Choroid plexus epithelial cell (primary cell): ENCODE measurements at places on chromosomes 1 and 21.

GRCh38 chr1:91835087-91835521 lies 50.8 kb downstream of the TGFBR3 start:
- no peak for DNase-seq

DNA sequence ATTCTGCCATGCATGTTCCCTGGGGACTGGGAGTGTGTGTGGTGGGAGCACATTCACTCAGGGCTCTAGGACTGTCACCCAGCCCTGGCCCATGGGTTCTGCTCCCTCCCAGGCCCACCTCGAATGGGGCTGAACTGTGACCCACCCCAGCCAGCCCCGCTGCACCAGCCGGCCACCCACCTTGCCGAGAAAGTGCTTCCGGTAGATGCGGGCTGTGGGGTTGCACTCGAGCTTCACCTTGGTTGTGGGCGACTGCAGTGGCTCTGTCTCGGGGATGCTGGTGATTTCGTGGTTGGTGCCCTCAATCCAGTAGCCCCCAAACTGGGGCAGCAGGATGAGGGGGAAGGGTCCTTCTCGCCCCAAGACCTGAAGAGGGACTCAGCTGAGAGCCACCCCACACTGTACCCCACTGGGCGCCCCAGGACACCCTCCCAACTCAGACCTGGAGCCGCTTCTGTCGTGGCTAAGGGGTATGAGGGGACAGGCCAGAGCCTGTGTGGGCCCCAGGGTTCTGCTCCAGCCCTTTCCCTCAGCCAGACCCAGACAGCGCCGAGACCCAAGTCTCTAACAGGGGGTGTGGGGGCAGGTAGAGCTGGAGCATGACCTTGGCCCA lies 51.9 kb downstream of the RAP1GAP start:
- no peak for DNase-seq

DNA sequence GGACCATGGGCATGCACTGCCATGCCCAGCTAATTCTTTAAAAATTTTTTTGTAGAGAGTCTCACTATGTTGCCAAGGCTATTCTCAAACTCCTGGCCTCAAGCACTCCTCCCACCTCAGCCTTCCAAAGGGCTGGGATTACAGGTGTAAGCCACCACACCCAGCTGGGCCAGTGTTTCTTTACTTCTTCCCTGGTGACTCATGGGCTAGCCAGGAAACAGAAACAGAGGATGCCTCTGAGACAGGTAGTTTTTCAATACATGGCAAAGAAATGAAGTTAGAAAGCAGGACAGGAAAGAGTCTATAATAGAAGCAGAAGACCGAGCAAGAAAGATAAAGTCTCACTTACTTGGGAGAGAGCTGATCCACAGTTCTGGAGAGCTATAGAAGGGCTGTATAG lies 7.6 kb upstream of the C1orf74 start:
- no peak for DNase-seq

GRCh38 chr1:23116216-23116836 lies 52.3 kb downstream of the LUZP1 start:
- no peak for DNase-seq

- no peak for DNase-seq
These were observed 652.9 kb downstream of the ADGRL2 start for GRCh38 chr1:82453511-82454185.
